Right renal cortex interstitium (tissue), 3 donors: ENCODE measurements at places on chromosomes 6 and 20.

DNA sequence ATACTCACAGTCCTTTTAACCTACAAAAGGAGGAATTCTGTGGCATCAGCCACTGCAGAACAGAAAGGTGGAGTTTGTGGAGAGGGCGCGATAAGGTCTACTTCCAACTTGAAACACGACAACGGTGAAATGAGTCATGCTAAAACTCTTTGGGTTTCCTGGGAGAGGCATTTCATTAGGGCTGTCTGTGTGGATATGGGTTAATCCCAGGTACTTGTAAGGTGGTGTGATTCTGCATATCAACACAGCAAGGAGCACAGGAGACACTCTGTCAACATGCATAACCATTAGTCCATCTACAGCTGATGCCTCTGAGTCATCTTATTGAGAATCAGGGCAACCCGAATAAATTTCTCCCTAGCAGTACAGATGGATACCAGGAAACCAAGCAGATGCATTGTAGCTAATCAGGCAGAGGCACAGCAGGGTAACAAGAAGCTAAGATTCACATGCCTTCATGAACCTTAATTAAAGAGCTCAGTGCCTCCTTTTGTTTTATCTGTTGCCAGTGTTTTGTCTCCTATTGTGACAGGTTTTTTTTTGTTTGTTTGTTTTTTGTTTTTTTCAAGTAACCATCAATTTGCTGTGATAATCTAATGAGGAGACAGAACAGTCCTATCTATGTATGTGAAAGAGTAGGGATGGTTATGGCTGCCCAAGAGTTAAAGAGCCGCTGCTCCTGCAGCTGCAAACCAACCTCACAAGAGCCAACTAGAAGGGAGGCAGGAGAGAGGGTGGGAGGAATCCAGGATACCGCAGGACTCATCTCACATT, 315.8 kb upstream of the SOX4 start:
- no peak for DNase-seq

- DNase-seq: no peak
Measured at GRCh38 chr6:14734416-14735340, 511.2 kb upstream of the JARID2 start.

- DNase-seq: no peak
Measured at GRCh38 chr6:3303795-3304411, 45.2 kb downstream of the PSMG4 start.

DNA sequence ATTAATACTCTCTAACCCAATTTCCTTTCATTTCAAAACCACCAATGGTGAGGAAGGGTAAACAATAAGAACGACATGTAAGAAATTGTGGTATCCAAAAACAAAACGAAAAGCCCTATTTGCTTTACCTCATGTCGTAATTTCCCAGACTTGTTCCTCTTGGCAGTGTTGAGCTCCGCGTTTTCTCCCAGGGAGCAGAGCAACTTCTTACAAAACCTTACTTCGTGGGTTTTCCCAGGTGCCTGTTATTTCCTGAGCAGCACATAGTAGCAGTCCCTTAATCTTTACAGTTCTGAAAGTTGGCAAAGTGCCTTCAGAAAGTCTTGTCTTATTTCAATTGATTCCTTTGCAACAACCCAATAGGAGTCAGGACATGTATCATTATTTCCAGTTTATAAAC, 207.9 kb upstream of the MARCKS start:
- no peak for DNase-seq

DNA sequence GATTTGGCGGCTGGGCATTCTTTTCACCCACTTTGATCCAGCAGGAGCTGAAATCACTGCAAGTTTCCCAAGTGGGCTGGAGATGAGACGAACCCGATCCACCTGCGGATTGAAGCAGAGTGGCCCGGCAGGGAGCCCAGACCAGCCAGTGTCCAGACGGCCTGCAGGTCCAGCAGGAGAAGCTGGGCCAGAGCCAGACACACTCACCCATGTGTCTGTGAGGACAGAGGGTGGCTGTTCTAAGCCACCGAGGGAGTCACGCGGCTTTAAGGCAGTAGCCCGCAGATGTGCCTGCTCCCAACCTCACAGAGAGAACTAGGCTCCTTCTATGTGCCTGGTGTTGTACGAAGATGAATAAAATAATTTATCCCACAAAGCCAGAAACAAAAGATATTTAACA, 200.7 kb downstream of the WDR27 start:
- no peak for DNase-seq

DNA sequence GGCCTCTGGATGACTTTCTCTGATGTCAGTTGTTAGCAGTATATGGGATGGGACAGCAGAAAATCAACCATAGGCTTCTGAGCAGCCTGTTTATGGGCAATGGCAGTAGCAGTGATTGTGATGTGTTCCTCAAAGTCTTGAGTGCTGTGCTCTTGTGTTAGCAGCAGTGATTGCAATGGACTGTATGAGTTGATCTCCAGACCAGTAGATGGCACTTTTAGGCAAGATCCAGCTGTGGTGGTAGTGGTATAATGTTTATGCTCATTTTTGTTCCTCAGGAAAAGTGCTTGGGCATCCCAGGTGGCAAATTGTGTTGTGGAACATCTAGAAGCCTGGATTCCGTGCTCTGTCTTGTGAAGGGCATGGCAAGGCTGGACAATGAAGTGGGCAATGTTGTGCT, 181.6 kb upstream of the SYNCRIP start:
- no peak for DNase-seq

DNA sequence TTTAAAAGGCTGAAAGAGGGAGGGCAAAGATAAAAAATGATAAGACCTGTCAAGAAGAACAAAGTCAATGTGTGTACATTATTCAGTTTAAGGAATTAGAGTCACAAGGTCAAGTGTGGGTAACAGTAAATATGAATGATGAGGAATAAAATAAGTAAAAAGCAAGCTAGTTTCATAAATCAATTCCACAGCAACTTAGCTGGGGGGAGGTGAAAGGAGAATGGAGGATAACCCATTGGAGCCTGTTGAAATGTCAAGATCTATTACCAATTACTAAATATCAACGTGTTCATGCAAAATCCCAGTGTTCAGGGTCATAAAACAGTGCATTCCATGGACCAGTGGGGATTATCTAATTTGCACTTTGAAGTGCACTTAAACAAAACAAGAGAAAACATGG, 242.9 kb downstream of the TBX18 start:
- DNase-seq: no peak

DNA sequence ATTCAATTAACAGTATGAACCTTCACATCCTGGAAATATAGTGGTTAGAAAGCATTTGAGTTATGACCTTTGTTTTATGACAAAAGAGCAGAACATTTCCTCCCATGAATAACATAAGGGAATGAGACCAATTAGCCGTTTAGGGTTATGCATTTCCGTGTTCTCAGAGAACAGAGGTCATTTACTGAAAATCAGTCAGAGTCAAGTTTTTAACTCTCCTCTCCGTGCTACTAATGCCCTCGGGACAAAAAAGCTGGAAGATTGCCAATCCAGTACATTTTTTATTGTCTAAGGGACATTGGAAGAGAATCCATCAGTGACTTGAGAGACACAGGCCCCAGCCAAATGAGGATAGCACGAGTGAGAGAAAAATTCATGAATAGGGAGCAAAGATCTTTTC, 632.7 kb downstream of the RFPL4B start:
- DNase-seq: no peak

GRCh38 chr6:28135393-28135792, 6.3 kb upstream of the ZKSCAN8 start:
- DNase-seq: no peak

- no peak for DNase-seq
Measured at GRCh38 chr20:52880259-52880658, 91.9 kb upstream of the TSHZ2 start.

GRCh38 chr6:142913511-142914047, 31.4 kb downstream of the HIVEP2 start:
- no peak for DNase-seq

- DNase-seq: no peak
Measured at GRCh38 chr6:19410481-19410880, 426.7 kb upstream of the ID4 start.

DNA sequence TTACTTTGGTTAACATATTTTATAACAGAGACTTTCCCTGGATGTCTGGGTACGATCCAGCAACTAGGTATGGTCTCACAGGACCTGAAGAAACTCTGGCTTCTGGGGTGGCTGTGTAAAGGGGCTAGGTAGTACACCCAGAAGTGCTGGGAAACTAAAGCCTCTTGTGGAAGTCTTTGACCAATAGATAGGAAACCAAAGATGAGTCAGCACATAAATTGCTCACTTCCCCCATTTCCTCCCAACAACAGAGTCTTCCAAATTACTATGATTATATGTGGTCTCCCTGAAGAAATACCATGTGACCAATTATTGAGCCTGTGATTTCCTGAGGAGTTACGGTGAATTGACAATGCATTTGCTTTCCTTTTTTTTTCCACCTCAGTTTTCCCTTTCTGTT, 26.8 kb upstream of the TBX18 start:
- no peak for DNase-seq

DNA sequence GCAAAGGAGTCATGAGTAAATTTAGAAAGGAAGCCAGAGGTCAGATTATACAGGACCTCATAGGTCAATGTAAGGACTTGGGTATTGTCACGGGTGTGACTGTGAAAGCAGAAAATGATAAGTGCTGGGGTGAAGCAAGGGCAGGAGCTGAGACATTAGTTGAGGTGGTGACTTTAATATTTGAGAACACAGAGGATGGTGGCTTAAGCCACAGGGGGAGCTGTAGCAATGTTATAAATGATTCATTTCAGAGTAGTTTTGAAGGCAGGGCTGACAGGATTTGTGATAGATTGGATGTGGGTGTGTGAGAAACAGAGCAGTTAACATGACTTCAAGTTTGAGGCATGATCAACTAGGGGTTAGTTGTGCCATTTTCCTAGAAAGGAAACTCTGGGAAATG, 659.9 kb downstream of the EPM2A start:
- no peak for DNase-seq

- no peak for DNase-seq
Measured at GRCh38 chr6:81085431-81085790, 667.1 kb downstream of the TENT5A start.

DNA sequence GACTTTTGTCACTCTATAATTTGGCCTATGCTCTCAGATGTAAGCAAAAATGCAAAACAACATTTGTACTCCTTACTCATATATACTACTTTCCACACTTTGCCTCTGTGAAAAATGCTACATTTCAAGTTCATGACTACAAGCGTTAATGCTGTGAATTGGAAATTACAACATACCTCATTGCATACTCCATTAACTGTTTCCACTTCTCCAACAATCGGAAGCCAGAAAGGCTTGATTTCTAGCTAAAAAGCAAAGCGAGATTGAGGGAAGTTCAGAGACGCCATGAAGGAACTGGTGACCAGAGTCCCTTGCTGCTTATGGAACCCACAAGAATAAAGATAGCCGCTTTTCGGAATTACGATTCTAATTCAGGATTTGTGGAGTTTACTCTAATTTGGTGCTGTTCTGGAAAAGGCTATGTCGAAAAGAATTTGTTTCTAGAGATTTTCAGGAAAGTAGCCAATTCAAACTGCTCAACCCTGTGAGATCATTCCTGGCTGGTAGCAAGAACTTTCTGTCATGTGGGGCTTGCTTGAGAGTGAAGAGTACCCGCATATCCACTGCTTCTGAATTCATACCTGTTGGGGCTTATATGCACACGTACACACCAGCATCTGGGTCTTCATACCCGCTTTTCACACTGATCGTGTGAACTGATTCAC, 98.0 kb upstream of the CITED2 start:
- no peak for DNase-seq

DNA sequence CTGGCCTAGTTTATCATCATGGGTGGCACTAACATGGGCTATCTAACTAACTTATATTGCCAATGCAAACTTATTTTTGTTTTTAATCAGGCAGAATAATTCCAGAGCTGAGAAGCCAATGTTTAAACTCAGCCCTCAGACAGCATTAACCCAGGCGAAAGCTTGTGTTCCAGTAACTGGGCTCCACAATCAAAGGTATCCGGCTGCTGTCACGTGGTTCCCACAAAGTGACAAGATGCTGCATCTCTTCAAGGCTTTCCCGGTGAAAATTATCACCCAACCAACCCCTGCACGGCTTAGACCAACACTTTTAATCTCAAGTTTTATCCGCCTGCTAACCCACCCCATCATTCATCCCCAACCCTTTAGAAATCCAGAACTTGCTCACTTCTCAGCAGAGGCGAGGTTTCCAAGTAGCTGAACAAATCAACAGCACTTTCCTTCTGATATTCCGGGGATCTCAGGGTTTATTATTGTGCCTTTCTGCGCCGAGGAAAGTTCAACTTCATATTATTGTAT, 885 bp downstream of the MTCL3 start:
- no peak for DNase-seq

GRCh38 chr6:30705620-30706019, 11.5 kb downstream of the MDC1 start:
- no peak for DNase-seq

- no peak for DNase-seq
Measured at GRCh38 chr6:155894758-155895157, 439.1 kb upstream of the NOX3 start.

- DNase-seq: no peak
Measured at GRCh38 chr6:169165561-169166300, 87.9 kb downstream of the THBS2 start.

DNA sequence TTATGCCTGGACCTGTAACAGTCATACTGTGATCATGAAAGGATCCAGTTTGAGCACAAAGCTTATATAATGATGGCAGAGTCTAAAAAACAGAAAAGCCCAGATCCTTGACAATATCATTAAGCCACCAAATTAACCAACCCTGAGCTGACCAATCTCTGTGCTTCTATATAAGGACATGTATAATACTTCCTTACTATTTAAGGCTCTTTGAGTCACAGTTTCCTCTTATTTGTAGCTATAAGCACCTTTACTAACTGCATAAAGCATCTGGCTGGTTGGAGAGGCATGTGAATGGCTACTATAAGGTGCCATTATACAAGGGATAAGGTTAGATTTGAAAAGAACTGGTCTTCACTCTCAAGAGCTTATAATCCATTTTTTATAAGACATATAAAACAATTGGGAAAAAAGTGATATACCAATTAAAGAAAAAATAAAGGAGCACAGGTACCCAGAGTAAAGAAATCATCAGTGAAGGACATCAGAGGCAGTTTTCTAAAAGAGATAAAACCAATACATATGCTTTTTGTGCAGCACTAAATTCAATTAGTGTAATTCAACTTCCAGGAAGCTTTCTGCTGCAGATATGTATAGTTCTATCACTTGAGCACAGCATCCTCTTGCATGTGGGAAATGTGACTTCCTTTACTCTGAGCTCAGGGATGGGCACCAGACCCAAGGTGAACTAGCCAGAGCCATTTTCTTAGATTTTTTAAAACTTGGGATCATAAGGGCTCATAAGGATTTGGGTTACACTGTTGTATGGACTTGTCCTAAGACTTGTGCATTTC, 121.0 kb downstream of the BTBD9 start:
- no peak for DNase-seq

GRCh38 chr6:34243131-34243771, 5.6 kb downstream of the SMIM29 start:
- DNase-seq: no peak
